ENCODE measurements at places on chromosomes 2 and 18. TPM values are rescaled to one million over a fixed set of nuclear protein-coding genes. Genes with fewer than 3 reads are reported as not detected.

GRCh38 chr2:44001716-44002115 is 5.9 kb upstream of the LRPPRC start:
- no peak overlapping the region for H3K4me3 ChIP-seq
- peaks cover 3% of the 10 kb centered on the region for H3K4me1 ChIP-seq
- H3K27me3 ChIP-seq: no peaks in the 10 kb centered on the region
- DNase-seq: no peak
- H3K36me3 ChIP-seq: no peaks in the 10 kb centered on the region
- H3K27ac ChIP-seq: no peak overlapping the region

GRCh38 chr18:79884294-79884962 is 67.0 kb downstream of the SLC66A2 start:
- no peaks in the 10 kb centered on the region for H3K27me3 ChIP-seq
- H3K36me3 ChIP-seq: no peaks in the 10 kb centered on the region
- H3K4me1 ChIP-seq: no peaks in the 10 kb centered on the region
- no peak overlapping the region for H3K4me3 ChIP-seq

DNA sequence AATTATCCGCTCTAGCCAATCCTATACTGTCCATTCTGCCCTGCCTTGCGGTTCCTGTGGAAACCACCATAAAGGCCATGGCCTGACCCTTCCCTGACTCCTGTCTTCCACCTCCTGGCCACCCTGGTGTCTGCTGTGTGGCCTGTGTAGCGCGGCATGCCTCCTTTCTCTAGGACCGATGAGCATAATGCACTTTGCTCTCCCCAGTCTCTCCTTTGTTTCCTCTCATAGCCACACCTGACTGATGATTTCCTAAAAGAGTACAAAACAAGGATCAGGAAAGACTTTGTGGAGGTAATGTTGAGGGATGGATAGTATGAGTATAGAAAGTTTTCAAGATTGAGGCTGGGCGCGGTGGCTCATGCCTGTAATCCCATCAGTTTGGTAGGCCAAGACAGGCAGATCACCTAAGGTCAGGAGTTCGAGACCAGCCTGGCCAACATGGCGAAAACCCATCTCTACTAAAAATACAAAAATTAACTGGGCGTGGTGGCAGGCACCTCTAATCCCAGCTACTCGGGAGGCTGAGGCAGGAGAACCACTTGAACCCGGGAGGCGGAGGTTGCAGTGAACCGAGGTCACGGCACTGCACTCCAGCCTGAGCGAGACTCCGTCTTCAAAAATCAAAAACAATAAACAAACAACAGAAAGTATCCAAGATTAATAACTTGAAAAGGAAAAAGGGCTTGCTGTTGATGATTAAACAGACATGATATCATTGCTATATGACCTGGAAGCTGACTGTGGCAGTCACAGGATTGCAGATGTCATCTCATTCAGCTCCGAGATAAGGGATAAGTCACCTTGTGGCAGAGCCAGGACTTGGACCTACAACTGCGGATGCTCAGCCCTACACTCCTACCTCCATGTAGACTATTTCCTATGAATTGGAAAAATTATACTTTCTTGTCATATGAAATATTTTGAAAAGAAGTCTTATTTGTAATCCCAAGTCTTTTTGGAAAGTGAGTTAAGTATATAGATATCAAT is 16.6 kb downstream of the SOWAHC start:
- no peaks in the 10 kb centered on the region for H3K27me3 ChIP-seq
- H3K4me1 ChIP-seq: no peaks in the 10 kb centered on the region
- no peak for DNase-seq
- no peak overlapping the region for H3K27ac ChIP-seq
- H3K4me3 ChIP-seq: no peak overlapping the region

SLC4A1AP gene
- 30.3 TPM for total RNA-seq

DNA sequence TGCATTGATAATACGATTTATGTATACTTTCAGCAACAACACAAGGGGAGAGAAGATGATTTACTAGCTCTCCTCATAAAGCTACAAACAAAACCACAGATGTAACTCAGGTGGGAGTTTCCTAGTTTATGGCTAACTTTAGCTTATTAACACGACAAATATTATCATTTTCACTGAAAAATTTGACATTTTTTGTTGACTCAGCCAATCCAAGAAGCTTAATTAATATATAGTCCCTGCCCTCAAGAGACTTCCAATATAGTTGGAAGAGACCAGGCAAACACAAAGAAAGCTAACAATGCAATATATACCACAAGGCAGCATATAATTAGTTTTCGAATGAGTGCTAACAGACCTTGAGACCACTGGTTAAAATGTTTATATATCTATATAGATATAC is 775 bp downstream of the WDR12 start:
- H3K27me3 ChIP-seq: no peaks in the 10 kb centered on the region
- H3K4me1 ChIP-seq: peaks cover 8% of the 10 kb centered on the region
- DNase-seq: no peak
- no peak overlapping the region for H3K27ac ChIP-seq
- H3K36me3 ChIP-seq: peaks cover 9% of the 10 kb centered on the region

MTX2 gene
- 22.4 TPM for total RNA-seq

DNA sequence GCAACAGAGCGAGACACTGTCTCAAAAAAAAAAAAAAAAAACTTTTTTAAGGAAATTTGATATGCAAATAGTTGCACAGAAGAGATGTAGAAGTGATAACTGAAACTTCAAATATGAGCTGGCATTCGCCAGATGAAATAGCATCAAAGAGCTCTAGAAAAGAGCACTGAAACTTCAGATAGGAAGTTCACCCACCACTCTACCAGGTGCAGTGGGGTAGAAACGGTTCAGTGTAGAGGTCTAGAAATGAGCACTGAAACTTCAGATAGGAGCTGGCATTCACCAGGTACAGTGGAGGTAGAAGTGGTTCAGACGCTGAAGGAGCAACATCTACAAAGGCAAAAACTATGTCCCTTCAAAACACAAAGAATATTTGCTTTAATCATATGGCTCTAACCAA is 9.0 kb upstream of the ONECUT2 start:
- H3K4me3 ChIP-seq: no peak overlapping the region
- H3K4me1 ChIP-seq: peaks cover 33% of the 10 kb centered on the region
- H3K36me3 ChIP-seq: no peaks in the 10 kb centered on the region
- H3K27me3 ChIP-seq: no peaks in the 10 kb centered on the region
- DNase-seq: no peak

MPP4 gene
- total RNA-seq: not detected

LINC00305 gene
- total RNA-seq: not detected

GRCh38 chr2:69993708-69994107 is 32.3 kb upstream of the ASPRV1 start:
- no peaks in the 10 kb centered on the region for H3K36me3 ChIP-seq
- DNase-seq: no peak
- H3K27ac ChIP-seq: no peak overlapping the region
- no peaks in the 10 kb centered on the region for H3K27me3 ChIP-seq
- no peaks in the 10 kb centered on the region for H3K4me1 ChIP-seq

- H3K4me1 ChIP-seq: no peaks in the 10 kb centered on the region
- H3K27ac ChIP-seq: no peak overlapping the region
- H3K36me3 ChIP-seq: no peaks in the 10 kb centered on the region
- H3K27me3 ChIP-seq: no peaks in the 10 kb centered on the region
These were observed 102.5 kb downstream of the BARD1 start for GRCh38 chr2:214706986-214707385.

GRCh38 chr2:857081-857480 is 93.6 kb upstream of the SNTG2 start:
- H3K4me1 ChIP-seq: no peaks in the 10 kb centered on the region
- H3K36me3 ChIP-seq: no peaks in the 10 kb centered on the region
- no peak overlapping the region for H3K27ac ChIP-seq
- no peak for DNase-seq
- H3K27me3 ChIP-seq: no peaks in the 10 kb centered on the region

MC4R gene
- not detected for total RNA-seq
